ENCODE measurements at places on chromosomes 2 and 18.

DNA sequence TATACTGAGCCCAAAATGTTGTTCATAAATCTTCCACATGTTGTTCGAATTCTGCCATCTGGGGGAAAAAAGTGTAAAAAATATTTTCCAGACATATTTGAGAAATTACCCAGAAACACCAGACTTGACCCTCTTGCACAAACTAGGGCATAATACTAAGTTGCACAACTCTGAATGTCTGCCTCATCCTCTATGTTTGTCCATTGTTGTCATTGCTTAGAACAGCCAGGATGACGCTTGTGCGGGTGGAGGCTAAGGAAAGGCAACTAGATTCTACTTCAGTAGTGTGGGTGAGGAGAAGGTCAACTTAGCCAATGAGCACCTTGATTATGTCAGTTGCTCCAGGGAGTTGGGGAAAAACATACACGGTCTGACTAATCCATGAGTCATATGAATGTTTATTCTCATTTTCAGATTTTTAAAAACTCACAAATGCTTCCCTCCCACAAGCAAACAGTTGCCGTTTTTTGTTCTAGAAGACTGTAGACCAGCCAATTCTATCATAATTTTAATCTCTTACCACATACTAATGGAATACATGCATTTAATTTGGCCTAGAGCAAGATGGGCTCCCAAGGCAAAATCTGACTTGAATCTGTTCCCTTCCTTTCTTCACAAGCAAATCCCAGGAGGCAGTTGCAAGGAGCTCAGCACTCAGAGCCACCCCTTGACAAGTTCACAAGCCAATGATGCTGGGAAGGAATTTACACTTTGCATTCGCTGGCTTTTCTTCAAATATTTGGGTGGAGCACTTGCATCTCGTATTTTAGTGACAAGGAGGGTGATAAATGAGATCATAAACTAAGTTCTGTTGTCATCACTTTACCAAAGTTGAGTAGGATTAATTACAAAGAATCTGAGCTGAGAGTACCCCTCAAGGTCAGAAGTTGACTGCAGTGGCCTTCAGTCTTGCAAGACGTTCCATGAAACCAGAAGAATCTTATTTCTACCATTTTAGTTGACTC lies 163.2 kb upstream of the TWIST2 start:
- no peak for DNase-seq

GRCh38 chr2:20415511-20415918 lies 31.4 kb upstream of the RHOB start:
- no peak for DNase-seq

DNA sequence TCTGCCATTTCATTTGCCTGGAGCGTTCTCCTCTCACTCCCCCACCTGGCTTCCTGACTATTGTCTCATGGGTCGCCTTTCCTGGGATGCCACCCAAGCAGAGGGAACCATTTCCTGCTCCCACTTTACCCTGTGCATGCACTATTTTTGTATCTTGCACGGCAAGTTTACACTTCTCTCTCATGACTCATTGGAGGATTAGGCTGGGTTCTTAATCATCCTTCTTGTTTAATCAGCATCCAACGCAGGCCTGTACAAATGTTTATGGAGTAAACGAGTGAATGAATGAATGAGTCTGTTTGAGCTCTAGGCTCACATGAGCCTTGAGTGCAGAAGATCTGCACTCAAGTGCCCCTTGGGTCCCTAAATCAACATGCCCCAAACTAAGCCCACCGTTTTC lies 3.8 kb upstream of the ARHGAP25 start:
- DNase-seq = no peak

- no peak for DNase-seq
These were observed 43.0 kb downstream of the SLC4A3 start for GRCh38 chr2:219670386-219670785.

DNA sequence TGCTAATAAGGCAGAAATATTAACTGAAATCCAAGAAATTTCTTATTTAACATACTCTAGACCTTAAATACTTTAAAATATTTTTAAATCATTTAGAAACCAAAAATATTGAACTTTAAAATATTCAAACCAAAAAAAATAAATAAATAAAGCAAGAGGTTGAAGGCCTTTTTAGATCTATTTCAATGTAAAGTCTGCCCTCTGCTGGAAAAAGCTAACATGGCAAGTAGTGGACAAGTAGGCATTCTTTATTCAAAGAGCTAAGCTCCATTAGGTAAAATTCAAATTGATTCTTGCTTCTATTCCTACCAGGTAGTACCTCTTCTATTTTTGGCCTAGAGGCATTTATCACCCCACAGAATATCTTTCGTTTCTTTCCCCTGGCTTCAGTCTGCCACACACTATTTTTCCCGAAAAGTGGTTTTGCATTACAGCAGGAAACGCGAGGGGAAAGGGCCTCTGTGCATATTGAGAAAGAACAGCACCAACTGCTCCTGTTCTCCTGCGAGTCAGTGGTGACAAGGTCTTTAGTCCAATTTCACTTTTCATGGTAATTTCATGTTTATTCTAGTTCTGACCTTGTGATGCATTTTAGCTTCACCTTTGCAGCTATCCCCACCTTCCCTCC lies 20.4 kb downstream of the IFIH1 start:
- DNase-seq = peak; percentile 47

- peak; percentile 83 for DNase-seq
These were observed at the start of gene DUSP19 for GRCh38 chr2:183078464-183079138. TSS of gene DUSP19 (plus strand) at chr2:183078747. CDS start at chr2:183078934, 187 bp downstream.

- DNase-seq = no peak
These were observed 137.5 kb upstream of the BARD1 start for GRCh38 chr2:214946949-214947348.

DNA sequence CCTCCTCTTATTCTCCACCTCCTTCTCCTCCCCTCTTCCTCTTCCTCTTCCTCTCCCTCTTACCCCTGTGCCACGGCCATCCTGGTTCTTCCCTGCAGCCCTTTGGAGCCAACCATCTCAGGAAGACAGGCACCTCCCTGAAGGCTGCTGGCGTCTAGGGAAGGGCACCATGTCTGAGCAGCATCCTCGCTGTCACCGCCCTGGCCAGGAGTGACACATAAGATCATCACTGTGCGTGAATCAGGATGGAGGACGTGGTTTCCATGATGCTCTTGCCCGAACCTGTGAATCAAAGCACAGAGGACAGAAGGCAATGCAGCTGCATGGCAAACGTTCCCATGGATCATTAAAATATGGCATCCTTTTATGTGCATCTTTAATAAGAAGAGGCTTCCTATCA lies 236.0 kb downstream of the SH3BP4 start:
- no peak for DNase-seq

- DNase-seq = no peak
These were observed 194.6 kb downstream of the METTL4 start for GRCh38 chr18:2376707-2377106.

DNA sequence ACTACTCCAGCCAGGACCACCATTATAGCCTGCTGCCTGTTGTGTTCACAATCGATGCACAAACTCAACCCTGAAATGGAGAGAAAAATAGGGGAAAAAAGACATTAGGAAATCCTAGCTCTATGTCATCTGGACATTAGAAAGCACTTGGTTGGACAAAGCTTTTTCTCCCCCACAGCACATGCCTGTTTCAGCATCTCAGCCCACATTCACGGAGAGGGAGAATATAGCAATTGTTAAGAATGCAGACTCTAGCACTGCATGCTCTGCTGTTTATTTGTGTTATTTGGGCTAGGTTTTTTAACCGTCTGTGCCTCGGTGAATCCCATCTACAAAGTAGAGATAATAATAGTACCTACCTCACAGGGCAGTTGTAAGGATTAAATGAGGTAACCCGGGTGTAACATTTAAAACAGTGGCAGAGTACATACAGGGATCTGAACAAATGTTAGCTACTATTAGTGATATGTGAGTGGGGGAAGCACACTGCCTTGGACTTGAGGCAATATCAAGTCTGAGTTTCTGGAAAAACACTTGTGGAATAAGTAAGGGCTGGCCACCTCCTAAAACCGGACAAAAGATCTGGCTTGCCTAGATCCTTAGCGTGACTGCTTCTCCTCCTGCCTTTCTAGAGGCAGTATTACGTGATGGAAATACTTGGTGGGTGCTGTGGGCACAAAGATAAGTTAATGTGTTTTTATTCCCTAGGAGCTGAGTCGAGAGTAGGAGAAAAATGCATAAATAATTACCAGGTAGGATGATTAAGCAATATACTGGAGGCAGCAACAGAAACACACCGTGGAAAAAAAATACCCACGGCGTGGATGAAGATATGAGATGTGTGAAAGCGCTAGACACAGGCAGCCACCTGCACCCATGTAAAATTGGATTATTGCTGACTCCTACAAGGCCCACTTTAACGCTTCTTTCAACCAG lies 1.0 kb upstream of the PPP1CB start:
- DNase-seq = no peak

- no peak for DNase-seq
These were observed 321.0 kb upstream of the HS6ST1 start for GRCh38 chr2:128639693-128640092.

Measured in cerebellar nuclear complex (tissue), 1 donor.